ENCODE measurements at places on chromosomes 12 and 14.

GRCh38 chr14:100239840-100240667, 1.1 kb downstream of the YY1 start:
- DNase-seq, result peak; percentile 64

DNA sequence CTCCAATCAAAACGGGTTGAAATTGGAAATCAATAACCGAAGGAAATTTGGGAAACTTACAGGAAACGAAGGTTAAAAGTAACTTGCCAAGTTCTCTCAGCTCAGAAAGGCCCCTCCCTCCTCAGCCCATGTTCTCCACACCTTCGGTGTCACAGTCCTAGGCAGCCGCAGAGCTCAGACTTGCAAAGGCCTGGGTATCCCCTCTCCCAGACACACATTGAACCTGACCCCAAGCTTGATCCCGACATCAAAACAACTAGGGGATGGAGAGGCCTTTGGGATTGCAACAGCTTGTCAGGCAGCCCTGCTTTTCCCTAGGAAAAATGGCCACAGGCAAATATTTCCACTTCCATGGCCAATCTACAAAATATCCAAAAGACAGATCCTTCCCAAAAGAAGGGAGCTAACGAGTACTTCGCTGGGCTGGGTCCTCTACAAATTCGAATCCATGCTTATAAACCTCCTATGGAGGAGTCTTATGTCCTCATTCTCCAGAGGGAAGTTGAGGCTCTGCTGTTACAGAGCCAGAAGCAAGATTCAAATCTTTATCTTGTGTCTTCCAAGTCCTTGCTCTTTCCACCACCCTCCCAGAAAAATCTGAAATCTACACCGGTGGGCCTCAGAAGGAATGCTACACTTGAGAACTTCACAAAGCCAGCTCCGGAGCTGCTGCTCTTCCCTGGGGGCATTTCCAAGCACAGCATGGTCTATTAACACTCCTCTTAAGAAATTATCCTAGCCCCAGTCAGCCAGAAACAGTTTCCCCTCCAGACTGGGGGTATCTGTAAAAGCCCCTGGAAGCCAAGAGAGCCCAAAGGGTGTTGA, 35.7 kb upstream of the PNMA1 start:
- no peak for DNase-seq

DNA sequence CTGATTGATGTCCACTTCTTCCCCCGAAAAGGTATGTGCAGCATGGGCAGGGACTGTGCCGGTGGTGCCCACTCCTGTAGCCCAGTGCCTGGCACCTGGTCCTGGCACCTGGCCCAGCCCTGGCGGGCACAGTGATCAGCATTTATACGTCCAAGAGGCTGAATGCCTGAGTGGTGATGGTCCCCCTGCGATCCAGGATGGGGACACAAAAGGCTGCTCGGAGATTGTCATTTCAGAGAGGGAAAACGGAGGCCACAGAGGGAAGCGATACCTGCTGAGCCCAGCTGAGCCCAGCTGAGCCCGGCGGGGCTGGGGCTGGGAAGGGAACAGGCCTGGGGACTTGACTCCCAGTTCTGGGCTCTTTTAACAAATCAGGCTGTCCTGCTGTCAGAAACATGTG, 55.8 kb downstream of the PRIMA1 start:
- DNase-seq, result no peak

DNA sequence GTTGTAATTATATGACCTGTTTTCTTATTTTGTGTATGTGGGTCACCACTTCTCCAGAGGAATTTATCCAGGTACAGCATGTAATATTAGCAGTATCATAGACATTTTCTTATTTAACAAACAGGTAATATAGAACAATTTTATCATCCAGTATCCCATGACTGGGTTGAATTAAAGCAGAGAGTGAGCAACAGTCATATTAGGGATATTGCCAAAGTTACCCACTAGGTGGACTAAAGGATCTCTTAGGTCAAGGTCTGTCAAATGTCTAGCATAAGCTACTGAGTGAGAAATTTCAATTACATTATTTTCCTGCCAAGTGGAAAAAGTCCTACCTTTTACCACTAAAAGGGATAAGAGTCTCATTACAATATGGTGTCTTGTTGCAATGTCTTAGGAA, 62.1 kb upstream of the TRIM9 start:
- DNase-seq, result peak; percentile 4

DNA sequence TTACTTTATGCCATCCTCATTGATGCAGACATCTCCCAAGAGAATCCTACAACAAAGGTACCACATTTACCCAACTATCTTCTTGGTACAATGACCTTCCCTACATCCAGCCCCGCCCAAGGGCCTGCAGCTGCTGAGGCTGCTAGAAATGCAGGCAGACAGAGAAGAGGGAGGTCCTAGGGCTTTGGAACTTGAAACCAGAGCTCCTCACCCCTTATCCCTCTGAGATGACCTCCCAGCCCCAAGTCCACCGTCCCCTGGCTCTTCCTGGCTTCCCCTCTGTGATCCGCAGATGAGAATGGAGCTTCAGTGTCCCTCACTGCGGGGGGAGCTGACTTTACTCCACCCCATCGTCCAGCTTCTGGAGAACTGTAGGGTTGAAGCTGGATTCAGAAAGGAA, 1.6 kb upstream of the TNFRSF1A start:
- no peak for DNase-seq

- DNase-seq, result no peak
Observed at GRCh38 chr12:62268956-62269355, 8.8 kb downstream of the USP15 start.

DNA sequence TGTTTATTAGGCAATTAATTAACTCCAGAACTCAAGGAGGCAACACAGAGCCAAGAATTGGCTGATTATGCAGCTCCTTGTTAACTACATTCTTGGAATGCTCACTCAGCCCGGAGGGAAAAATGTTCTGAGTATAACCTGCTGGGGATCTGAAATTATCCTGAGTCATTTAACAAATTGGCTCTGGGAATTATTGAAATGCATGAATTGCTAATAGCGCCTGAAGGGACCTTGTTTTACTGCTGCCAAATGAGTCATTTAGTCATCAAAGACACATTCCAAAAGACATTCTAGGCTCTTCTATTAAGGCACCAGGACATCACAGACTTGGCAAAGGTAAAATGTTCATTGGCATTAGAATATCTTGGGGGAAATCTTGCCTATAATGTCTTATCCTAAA, 13.0 kb downstream of the TMEM52B start:
- peak; percentile 66 for DNase-seq

DNA sequence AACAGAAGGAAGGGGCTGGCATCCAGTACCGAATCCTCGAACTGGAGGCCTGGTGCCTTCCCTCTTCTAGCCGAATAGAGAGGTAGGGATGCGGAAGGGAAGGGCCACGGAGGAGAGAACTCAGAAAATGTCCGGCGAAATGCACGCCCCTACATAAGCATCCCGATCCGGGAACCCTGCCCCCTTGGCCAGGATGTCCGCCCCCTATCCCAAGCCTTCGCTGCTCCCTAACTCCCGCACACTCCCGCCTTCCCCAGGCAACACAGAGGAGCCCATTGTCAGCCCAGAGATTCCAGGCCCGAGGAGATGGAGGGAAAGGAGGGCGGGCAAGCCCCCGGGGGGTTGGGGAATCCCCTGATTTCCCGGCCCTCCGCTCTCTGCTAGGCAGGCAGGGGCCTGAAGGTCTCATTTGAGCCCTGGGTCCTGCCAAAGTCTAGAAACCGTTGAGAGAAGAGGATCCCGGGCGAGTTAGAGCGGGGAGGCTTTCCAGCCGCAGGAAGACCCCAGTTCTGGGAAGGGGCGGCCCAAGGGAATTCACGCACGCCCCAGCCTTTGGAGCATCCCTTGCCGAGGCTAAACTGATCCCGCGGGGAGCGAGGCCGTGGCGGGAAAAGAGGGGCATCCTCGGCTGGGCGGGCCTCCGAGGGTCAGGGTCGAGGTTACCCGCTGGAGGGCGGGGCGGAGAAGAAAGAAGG, 569 bp upstream of the ARHGEF40 start:
- no peak for DNase-seq

DNA sequence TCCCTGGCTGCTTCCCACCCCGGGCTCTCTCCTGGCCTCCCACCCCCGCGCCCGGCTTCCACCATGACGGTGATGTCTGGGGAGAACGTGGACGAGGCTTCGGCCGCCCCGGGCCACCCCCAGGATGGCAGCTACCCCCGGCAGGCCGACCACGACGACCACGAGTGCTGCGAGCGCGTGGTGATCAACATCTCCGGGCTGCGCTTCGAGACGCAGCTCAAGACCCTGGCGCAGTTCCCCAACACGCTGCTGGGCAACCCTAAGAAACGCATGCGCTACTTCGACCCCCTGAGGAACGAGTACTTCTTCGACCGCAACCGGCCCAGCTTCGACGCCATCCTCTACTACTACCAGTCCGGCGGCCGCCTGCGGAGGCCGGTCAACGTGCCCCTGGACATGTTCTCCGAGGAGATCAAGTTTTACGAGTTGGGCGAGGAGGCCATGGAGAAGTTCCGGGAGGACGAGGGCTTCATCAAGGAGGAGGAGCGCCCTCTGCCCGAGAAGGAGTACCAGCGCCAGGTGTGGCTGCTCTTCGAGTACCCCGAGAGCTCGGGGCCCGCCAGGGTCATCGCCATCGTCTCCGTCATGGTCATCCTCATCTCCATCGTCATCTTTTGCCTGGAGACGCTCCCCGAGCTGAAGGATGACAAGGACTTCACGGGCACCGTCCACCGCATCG, 1.8 kb downstream of the KCNA1 start:
- DNase-seq, result no peak

Data from RCC 7860 (cell line).